Caco-2 (cell line): ENCODE measurements at places on chromosomes 2 and 18.
A peak's percentile ranks its signal among the peaks of the same experiment; 100 is the strongest.

GRCh38 chr18:63131106-63131958 is 188.2 kb downstream of the BCL2 start:
- DNase-seq: no peak

DNA sequence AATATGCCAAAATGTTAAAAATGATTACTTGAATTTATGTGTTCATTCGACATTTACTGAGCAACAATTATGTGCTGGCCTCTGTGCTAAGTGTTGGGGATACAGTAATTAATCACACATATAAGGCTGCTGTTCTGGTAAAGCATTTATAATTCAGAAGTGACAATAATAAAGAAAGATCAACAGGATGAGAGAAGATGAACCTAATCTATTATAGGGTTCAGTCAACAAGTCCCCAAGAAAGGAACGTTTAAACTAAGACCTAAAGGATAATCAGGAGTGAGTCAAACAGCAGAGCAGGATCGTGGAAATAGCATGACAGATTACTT is 60.1 kb upstream of the COX7A2L start:
- no peak for DNase-seq

DNA sequence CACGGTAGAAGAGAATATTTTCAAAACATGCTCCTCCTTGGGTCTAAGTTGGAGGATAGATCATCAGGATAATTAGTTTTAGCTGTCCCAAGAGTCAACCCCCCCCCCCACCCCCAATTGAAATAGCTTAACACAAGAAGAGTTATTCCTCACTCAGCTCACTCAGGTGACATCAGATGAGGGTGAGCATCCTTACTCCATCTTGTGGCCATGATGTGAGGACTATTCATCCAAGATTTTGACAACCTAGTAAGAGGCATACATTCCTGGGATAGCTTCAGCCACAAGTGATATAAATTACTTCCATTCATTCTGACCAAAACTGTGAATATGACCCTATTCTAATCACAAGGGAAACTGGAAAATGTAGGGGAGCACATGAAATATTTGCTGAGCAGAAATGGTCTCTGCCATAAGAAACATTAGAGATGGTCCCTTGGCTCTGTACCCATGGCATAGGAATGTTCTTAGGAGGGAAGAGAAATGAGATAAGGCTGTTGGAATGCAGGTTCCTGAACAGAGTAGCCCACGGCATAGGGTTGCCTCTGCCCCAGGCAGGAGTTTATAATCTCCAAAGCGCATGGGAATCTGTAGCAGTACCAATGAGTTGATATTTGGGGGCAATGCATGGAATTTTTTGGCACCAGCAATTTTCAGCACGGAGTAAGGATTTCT is 257.2 kb downstream of the CYRIA start:
- DNase-seq: no peak

DNA sequence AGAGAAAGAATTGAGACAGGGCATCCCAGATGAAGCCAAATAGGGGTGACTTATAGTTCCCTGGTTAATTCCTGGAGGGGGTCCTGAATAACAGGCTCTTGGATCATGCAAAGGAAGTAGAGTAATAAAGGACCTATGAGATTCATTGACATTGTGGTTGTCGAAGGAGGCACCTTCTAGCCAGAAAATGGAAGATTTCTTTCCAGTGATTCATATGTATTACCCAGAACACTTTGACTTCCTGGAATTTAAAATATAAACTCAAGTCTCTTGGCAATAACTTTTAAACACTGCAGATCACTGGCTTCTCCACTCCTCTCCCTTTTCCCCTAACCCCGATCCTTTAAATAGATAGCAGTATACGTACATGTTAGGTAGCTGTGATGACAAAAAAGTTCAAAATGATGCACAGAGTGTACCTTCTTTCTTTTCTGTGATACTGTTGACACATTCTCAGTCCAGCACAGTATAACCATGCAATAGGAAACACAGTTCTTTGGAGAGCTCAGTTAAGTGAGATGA is 211.8 kb downstream of the LTBP1 start:
- no peak for DNase-seq

DNA sequence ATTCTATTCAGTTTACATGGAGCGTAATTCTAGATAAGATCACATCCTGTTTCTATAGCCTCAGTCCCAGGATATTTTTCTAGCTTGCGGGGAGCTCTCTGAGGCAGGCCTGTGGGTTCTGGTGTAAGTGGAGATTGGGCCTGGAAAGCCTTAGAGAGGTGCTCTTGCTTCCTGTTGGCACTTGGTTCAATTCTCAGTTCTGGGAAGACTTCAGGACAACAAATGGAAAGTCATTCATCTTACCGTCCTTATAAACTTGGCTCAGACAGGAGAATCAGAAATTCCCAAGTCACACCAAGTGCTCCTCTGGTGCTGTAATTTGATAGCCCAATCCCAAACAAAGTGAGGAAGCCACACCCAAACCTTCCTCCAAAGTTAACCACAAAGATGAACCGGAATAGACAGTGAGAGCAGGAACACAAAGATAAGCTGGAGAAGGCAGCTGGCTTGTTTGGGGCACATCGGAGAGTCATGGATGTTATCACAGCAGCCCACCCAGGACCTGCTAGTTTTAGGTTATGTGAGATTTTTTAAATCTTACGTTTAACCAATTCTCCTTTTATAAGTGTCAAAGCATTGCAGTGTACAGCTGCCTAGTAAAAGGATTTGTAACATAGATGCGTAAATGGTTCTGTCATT is 144.3 kb upstream of the MAP3K20 start:
- DNase-seq: no peak

GRCh38 chr2:235779444-235779896 is 285.6 kb downstream of the AGAP1 start:
- DNase-seq: peak; percentile 75

GRCh38 chr18:24919181-24919797 is 432.7 kb downstream of the ZNF521 start:
- DNase-seq: no peak
